ENCODE measurements at places on chromosomes 3 and 15.

DNA sequence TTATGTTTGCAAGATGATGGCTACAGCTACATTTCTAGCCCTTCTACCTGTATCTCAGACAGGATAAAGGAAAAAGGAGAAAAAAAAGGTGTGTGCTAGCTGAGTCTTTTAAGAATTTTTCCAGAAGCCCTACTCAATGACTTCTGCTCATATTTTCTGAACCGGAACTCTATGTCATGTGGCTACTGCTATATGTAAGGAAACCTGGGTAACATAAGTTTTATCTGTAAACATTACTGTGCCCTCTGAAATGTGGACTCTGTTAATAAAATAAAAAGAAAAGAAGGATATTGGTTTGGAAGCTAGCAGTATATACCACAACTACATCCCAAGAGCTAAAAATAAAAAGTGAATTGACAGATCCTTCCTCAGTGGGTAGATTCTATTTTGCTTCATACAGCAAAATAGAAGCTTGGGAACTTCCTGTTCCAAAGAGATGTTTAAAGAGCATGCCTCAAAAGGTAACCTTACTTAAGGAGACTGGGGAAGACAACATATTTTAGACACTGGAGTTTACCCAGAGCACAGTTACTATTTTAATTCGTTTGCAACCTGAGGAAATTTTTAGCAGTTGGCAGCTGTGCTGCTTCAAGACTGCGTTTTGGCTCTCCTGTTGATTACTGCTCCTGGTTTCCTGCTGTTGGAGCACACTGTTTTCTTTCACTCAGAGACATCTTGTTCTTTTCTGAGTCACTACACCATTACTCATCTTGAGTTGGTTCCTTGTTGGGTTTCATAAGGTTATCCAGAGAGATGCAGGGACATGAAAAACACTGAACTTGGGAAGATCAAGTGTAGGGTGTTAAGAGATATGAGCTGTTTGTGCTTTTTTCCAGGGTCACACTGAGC lies 280.7 kb downstream of the NFKBIZ start:
- no peak for DNase-seq

DNA sequence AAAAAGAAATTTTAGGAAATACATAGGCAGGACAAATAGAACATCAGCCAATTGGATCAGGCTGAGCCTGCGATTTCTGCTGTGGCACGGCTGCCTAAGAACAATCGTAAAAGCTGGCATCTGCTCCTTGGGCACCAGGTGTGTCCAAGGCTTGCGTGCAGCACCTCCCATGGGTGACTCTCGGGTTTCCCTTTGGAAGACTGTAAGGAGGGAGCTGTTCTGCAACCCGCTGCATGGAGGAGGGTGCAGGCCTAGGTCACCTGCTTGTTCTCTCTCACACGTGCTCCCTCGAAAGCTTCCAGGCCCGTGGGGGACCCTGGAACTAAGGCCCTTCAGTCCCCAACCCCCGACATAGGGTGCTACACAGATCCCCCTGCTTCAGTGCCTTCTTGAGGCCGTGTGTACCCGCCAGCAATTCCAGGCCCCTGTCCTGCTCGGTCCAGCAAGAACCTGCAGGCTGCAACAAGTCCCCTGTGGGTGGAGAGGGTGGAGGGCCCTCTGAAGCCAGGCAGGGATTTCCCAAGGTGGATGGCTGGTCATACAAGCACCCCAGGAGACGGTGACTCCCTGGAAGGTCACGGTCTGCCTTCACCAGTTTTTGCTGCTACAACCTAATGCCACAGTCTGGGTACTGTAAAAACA lies 3.4 kb downstream of the GP9 start:
- no peak for DNase-seq

DNA sequence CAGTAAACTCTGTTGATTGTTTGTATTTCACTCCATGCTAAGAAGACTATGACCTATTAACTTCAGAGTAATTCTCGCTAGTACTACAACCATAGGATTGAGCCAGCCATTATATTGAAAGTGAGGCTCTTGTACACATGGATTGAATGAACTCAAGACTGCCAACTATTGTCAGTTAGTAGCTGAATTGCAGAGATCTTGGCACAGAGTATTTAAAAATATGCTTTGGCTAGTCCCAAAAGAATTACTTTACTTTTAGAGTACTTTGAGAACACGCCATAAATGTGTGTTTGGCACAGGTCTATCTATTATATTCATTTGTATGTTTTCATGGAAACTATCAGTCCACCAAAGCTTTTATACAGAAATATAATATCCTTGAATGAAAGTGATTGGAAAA lies 226.7 kb upstream of the DCBLD2 start:
- no peak for DNase-seq

DNA sequence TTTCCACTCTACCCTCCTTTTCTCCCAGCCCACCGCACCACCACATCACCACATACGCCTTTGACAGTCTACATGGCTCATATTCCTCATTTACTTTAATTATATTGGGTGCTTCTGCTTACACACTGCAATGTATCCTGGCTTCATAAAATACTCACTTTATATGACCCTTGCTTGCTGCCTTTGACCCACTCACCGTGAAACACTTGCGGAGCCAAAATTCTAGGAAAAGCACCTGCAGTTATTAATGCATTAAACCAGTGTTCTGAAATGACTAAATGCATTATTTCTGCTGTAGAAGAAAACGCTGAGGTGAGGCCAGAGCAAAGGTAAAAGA lies 217.5 kb upstream of the ICE2 start:
- DNase-seq, result no peak

DNA sequence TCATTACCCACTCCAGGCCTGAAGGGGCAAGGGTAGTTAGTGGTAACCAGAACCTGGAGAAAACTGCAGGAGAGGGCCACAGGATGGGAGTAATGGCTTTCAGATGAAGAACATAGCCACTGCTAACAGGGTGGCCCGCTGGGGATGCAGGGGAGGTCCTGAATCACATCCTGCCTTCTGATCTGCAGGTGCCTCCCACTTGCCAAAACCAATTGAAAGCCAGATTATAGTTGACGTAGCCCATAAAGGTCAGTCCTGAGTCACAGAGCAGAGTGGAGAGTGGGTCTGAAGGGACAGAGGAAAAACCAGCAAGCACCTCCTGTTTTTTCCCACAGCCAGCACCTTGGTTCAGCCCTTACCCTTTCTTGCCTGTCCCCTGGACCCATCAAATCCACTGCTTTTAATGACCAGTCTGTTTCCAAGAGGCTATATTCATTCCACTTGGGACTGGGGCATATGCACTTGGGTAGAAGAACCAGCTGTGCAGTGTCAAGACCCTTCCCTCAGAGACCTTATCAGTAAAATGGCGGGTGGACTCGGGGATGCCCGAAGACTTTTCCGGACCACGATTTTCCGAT lies 646 bp upstream of the SLC35G2 start:
- DNase-seq, result no peak
